ENCODE measurements at places on chromosomes 5 and 9. TPM values are rescaled to one million over a fixed set of nuclear protein-coding genes. Genes with fewer than 3 reads are reported as not detected.

F2R gene
- total RNA-seq: 13.0 TPM

CCDC183 gene
- total RNA-seq: 2.1 TPM

PCDHGA5 gene
- 0.38 TPM for total RNA-seq

ZFP2 gene
- total RNA-seq: 1.5 TPM

- no peaks in the 10 kb centered on the region for H3K27me3 ChIP-seq
- DNase-seq: no peak
- H3K4me1 ChIP-seq: no peaks in the 10 kb centered on the region
- H3K36me3 ChIP-seq: no peaks in the 10 kb centered on the region
These were observed 290.5 kb downstream of the CCDC171 start for GRCh38 chr9:15843316-15843715.

- H3K27ac ChIP-seq: no peak overlapping the region
- no peaks in the 10 kb centered on the region for H3K4me1 ChIP-seq
- DNase-seq: no peak
These were observed 45.5 kb downstream of the NDST1 start for GRCh38 chr5:150553402-150553801.

Measured in esophagus squamous epithelium (tissue), 5 donors.